ENCODE measurements at places on chromosomes 12 and 14. TPM values are rescaled to one million over a fixed set of nuclear protein-coding genes. Genes with fewer than 3 reads are reported as not detected.

- no peak for DNase-seq
Measured at GRCh38 chr14:23286902-23287479, 1.1 kb upstream of the HOMEZ start.

DNA sequence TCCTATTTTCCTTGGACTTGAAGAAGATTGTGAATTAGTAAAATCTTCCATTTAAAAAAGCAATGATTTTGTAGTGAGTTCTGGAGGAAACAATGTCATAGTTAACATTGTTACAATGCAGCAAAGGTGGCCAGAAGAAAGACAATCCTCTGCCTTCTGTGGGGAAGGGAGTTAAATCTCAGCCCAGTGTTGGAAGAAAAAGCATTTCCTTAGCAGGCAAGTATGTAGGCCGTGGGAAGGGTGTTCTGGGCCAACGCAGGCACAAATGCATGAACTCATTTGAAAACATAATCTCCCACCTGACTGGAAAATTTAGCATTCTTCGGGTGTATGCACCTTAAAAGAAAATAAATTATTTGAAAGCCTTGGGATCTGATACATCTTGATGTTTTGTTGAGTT is 258.6 kb downstream of the ADAMTS20 start:
- no peak for DNase-seq

DNA sequence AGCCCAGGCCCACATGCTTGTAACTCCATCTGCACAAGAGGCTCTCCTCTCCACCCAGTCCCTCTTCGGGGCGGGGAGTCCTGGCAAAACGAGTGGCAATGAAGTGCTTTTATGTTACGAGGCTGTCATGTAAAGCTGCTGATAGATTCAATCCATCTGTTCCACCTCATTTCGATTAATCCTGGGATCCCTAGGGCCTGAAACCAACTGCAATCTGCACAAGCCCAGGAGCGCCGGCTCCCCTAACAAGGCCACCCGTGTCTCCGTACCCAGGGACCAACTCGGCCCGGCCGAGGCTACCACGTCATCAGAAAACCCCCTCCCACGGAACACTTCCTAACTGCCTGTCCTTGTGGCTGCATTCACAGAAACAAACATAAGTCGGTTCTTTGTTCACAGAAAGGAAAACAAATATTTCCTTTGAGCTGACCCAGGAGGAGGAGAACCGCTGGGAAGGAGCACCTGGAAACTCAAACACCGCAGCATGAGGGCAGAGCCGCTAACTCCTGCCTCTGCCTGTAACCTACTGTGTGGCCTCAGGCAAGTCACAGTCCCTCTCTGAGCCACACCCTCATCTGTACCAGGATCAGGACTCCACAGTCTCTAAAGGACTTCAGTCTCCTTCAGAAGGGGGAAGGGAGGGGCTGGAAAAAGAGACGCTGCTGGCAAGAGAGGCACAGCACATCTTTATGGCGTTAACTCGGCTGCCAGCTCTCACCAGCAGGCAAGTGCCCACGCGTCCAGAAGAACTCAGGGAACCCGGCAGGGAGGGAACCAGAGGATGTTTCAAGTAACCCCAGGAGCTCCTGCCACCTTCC is 47.8 kb downstream of the CCDC88C start:
- DNase-seq: peak; percentile 84

DNA sequence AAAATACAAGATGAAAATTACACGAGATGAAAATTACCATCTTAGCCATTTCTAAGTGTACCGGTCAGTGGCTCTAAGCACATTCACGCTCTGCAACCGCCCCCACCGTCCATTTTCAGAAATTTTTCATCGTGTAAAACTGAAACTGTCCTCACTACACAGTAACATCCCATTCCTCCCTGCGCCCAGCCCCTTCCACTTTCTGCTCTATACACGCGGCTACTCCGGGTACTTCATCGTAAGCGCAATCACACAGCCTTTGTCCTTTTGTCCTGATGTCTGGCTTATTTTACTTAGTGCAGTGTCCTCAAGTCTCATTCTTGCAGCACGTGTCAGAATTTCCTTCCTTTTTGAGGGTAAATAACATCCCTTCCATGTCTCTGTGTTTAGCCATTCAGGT is 3.6 kb upstream of the GPR132 start:
- peak; percentile 10 for DNase-seq

DNA sequence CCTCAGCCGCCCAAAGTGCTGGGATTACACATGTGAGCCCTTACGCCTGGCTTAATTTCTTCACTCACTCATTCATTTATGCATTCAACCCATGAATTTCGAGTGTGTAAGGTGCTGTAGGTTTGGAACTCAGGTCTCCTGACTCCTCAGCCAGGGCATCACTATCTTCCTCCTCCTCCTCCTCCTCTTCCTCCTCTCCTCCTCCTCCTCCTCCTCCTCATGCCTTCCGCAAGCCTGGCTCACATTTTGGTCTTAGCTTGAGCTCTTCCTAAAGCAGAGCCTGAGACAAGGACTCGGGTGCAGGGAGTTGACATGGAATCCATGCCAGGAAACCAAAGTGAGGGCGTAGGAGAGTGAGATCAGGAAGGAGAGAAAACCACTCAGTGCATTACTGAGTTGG is 20.8 kb upstream of the CHGA start:
- no peak for DNase-seq

- no peak for DNase-seq
Measured at GRCh38 chr12:115008929-115009328, 325.0 kb upstream of the TBX3 start.

TSPAN19 gene
- polyA plus RNA-seq: 2.3 TPM

GAS2L3 gene
- polyA plus RNA-seq: 26.6 TPM

GRCh38 chr12:111412007-111412829 is 6.5 kb downstream of the SH2B3 start:
- no peak for DNase-seq

- no peak for DNase-seq
Measured at GRCh38 chr12:118900993-118901392, 80.3 kb upstream of the SRRM4 start.

DNA sequence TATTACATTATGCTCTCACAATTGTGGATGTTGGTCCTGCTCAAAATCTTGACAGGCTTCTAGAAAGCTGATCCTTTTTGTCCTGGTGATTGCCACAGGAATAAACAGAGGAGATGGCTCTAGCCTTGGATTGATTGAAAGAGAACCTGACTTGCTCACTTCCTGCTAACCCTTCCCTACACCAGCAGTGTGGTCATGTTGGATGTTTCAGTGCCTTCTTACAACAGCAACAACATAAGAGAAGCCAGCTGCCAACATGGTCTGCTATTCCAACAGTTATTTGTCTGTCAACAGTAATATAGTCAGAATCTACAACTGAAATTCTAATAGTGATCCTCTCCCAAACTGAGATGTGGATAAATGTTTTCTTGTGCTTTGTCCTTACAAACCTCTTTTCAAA is 311.6 kb upstream of the DIO2 start:
- no peak for DNase-seq

POTEM gene
- polyA plus RNA-seq: not detected

RESF1 gene
- 45.3 TPM for polyA plus RNA-seq

NR1H4 gene
- 0.52 TPM for polyA plus RNA-seq

DNA sequence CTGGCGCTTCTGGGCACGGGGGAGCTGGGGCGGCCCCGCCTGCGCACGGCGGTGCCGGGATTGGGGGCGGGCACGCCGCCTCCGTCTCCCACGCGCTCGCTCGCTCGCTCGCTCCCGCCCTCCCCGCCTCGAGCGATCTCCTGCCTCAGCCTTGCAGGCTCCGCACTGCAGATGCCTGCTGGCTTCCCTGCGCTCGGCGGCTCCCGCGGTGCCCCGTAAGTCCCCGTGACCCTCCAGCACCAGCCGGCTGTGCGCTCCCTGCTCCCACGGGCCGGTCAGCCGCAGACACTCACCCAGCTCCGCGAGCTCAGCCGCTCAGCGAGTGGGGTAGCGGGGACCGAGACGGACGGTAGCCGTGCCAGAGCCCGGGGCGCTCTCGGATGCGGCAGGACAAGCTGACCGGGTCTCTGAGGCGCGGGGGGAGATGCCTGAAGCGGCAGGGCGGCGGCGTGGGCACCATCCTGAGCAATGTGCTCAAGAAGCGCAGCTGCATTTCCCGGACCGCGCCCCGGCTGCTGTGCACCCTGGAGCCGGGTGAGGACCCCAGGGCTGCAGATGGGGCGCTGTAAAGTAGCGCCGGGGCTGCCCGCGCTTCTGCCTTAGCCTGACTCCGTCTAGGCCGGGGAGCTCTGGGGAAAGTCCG is at the start of gene TBC1D30:
Gene TBC1D30, plus strand, starts transcription at position 148 of the 643 bp plus-strand sequence. Its CDS starts 233 bp downstream, at position 381.
- no peak for DNase-seq
